ENCODE measurements at places on chromosomes 1 and 21.

DNA sequence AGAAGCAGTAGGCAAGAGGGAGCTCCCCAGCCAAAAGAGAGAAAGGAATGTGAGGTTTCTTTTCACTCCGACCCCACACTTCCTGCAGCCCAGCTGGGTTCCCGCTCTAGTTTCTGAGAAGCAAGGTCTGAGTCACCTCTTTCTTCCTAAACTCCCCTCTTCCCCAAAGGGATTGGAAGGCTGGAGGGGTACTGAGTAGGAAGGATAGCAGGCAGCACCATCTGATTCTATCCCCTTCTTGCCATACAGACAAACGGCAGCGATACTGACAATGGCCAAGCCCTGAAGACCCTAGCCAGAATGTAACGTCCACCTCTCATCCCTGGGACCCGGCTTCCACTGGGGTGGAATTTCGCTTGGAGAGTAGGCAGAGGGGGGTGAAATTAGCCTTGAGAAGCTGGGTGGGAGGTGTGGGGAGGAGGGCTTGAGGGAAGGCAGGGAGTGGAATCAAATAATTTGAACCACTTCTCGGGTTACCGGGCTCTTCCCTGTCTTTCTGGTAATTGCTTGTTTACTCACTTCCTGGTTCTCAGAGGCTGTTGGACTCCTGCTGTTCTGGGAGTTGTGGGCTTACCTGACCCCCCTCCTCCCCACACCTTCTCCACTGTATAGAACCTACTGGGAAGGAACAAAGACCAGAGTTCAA is 13.2 kb downstream of the IER5 start:
- no peak for DNase-seq

DNA sequence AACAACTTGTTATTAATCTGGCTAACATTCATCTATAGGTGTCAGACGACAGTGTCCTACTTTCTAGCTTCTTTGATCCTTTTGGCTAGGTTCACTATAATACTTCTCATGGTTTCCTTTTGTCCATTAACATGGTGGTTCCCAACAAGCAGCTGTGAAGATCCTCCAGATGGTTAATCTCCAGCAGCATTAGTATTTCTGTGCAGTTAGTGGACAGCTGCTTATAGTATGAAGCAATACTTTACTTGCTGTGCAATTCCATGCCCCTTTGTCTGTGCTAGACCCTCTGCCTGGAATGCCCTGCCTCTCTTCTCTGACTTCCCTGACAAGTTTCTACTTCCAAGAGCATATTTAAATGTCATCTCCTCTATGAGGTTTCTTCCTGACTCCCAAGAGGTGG is 41.7 kb upstream of the ARHGAP29 start:
- DNase-seq = no peak

GRCh38 chr1:41529621-41530395 is 45.3 kb upstream of the EDN2 start:
- DNase-seq = no peak

GRCh38 chr1:239995281-239995680 is 96.4 kb upstream of the FMN2 start:
- no peak for DNase-seq

DNA sequence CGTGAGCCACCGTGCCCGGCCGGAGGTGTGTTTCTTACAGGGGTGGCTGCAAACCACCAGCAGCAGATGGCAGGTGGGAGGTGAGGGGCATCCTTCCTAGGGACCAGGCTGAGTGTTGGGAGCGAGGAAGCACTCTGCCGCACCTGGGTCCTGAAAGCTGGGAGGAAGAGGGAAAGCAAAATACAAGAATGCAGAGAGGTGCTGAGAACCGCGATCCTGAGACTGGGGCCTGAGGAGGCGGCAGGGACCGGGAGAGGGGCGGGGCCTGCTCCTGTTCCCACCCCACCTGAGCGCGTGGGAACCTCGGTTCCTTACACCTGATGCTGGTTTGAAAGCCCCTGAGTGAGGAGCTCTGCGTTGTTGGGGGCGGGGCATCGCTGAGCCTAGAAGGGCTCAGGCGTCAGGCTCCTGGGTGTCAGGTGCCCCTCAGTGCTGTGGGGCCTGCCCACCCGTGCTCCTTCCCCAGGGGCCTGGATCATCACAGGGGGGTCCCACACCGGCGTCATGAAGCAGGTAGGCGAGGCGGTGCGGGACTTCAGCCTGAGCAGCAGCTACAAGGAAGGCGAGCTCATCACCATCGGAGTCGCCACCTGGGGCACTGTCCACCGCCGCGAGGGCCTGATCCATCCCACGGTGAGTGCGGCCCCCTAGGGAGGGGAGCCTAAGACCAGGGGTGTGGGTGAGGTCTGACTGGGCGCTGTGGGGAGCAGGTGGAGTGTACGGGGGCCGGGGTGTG is 15.5 kb downstream of the TRPM2 start:
- DNase-seq = no peak

GRCh38 chr1:223019256-223019655 is 123.8 kb downstream of the TLR5 start:
- no peak for DNase-seq

DNA sequence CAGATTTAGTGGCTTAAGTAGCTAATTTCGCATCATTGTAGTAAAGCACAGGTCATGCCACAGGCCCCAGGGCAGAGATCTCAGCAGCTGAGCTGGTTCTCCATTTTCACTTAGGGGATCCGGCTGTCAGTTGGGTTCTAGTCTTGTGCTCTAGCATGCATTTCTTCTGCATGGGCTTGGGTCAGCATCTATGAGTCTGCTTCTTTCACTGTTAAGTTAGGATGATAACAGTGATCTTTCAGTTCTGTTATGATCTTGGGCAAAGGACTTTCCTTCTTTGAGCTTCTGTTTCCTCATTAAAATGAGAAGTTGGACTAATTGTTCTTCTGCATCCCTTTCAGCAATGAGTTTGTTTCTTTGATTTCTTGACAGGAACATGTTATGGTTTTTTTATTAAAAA is 123.6 kb upstream of the DNAH14 start:
- DNase-seq = no peak

- no peak for DNase-seq
These were observed 55.9 kb downstream of the DAB1 start for GRCh38 chr1:57367945-57368344.

DNA sequence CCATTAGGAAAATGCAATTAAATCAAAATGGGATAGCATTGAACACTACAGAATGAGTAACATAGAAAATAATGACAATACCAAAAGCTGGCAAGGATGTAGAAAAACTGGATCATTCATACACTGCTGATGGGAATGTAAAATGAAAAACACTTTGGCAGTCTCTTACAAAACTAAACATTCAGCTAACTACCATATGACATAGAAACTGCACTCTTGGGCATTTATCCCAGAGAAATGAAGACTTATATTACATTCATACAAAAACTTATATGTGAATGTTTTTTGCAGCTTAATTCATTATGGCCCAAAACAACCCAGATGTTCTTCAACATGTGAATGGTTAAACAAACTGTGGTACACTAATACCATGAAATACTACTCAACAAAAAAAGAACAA is 66.4 kb downstream of the ANKRD13C start:
- no peak for DNase-seq

- no peak for DNase-seq
These were observed 8.3 kb downstream of the FAM229A start for GRCh38 chr1:32353886-32354570.

GRCh38 chr1:203524824-203525223 is 30.9 kb downstream of the OPTC start:
- no peak for DNase-seq

- no peak for DNase-seq
These were observed 5.3 kb downstream of the DVL1 start for GRCh38 chr1:1343811-1344421.

GRCh38 chr1:228004331-228004855 is 2.4 kb upstream of the WNT3A start:
- no peak for DNase-seq

DNA sequence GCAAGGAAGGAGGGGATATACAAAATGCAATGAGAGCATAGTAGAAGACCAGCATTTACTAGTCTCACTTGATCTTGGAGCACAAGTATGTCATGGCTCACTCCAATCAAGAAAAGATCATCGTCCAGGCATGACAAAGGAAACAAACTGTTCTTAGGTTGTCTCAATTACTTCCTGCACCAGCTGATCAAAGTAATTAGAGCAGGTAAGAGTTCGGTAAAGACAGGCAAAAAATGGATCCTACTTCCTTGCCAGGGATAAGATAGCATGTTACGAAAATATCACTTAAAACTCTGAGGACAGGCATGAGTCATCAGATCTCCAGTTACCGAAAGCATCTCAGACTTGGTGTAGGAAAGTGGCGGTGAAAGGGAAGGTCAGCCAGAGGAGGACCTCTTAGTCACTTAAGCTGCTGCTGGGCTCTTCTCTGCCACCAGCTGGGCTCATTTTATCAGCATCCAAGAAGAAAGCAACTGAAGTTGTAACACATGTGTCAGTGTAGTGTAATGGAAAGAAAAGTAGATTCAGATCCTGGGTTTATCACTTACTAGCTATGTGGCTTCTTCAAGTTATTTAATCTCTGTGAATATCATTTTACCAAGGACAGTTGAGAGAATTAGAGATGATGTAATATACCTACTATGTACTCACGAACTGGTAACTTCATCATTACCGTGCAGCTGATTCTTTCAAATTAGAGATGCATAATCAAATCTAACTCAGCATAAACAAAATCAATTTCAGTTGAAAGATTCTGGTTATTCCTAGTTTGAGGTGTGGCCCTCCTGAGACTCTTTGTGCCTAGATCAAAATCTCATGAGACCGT is 46.8 kb downstream of the XCL1 start:
- DNase-seq = no peak

GRCh38 chr21:41368735-41369104 is 6.9 kb downstream of the MX2 start:
- no peak for DNase-seq

DNA sequence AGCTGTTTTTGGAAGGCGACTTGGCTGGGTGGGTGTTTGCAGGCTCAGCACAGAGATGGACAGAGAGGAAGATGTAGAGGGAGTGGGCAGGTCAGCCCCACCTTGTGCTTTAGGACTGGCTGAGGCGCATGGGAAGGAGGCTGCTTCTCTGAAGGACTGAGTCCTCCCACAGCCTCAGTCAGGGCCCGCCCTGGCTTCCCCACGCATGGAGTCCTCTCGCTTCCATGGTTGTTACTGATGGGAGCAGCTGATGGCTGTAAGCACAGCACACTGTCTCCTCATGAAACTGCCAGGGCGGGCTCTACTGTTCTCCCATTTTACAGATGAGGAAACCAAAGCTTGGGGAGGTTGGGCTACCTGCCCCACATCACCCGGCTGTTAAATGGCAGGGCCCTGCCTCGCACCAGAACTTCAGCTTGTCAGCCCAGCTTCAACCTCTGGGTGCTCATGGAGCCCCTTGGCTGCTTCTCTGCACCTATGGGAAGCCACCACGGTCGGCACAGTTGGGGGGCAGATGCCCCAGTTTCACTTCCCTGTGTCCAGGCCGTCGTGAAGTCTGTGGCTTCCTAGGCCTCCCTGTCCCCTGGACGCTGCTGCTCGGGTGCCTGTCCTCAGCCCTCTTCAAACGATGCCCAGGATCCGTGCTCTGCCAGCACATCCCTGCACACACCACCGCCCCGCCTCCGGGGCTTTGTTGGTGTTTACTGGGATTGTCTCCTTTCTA is 2.4 kb downstream of the TMEM201 start:
- DNase-seq = no peak

GRCh38 chr1:147542569-147542897 is 1.2 kb downstream of the BCL9 start:
- DNase-seq = no peak
